IPS DF 6.9 (cell line): ENCODE measurements at places on chromosomes 2 and 18.

DNA sequence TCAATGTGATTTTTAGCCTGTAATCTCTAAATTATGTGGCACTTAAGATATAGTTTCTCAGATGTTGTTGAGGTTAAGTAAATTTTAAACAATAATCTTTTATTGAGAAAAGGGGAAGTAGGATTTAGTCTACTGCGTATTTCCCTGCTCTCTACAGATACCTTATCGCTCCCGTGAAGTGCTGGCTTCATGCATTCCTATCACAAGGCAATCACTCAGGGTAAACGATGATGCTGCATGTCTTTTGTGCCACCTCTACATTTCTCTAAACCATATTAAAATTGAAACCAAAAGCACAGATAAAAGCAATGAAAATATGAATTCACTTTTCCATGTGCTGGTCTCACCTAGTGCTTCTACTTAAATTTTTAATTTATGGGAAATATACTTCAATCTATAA is 14.4 kb upstream of the RPE start:
- no peak for DNase-seq

GRCh38 chr2:58798676-58799208 is 557.6 kb upstream of the FANCL start:
- no peak for DNase-seq

- DNase-seq = no peak
These were observed 12.9 kb upstream of the POU3F3 start for GRCh38 chr2:104840893-104841585.

GRCh38 chr2:207819839-207820784 is 50.4 kb upstream of the FZD5 start:
- DNase-seq = no peak

DNA sequence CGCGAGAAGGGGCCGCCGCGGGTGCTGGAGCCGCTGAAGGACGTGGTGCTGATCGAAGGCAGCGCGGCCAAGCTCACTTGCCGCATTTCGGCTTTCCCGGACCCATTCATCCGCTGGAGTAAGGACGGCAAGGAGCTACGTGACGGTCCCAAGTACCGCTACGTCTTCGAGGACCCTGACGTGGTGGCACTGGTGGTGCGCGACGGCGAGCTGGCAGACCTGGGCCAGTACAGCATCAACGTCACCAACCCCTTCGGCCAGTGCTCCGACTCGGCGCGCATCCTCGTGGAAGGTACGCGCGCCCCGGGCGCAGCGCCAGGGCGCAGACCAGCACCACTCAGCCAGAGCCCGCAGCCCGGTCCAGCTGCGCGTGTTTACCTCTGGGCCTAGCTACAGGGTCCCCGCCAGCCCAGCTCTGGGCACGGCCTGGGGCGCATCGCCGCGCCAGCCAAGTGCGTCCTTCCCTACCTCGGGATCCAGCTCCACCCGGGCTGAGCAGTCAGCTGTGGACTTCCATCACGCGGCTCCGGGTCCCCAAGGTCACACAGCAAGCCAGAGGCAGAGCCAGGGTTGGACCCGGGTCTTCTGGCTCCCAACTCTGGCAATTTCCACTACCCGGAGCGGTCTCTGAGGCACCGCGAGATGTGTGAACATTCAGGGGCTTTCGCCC is 1.7 kb upstream of the GMPPA start:
- no peak for DNase-seq

DNA sequence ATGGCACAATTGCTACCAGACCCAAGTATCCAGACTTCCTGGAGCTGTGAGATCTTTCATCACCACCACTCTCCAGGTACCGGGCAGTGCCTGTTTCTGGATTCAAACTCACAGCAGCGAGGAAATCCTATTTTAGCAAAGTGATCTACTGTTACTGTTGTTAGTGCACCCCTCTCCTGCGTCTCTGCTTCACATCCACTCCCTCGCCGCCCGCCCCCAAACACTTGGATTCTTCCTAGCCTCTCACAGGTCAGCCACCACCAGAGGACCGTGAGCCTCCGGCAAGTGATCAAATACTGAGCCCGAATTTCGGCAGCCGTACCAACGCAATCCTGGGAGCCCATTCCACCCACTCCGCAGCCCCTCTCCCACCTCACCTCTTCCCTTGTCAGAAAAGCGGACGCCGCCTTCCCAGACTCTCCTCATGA is 519 bp downstream of the METTL4 start:
- DNase-seq = no peak

DNA sequence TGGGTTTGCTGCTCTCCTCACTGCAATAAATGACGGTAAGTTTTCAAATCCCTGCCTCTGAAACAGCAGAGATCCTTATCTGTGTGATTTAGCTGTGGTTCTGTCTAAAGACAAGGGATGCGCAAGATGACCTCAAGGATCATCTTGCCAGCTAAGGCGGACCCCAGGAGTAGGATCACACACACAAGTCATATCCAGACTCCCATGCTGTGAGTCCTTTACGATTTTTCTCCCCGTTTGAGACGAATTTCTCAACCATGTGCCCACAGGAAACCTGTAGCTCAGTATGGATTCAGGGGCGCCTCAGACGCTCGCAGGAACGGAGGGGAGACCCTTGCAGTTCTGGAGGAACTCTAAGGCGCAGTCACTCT is 11.1 kb upstream of the DCTN1 start:
- DNase-seq = no peak

- DNase-seq = no peak
These were observed 85.5 kb upstream of the PGAP1 start for GRCh38 chr2:197011801-197012641.

DNA sequence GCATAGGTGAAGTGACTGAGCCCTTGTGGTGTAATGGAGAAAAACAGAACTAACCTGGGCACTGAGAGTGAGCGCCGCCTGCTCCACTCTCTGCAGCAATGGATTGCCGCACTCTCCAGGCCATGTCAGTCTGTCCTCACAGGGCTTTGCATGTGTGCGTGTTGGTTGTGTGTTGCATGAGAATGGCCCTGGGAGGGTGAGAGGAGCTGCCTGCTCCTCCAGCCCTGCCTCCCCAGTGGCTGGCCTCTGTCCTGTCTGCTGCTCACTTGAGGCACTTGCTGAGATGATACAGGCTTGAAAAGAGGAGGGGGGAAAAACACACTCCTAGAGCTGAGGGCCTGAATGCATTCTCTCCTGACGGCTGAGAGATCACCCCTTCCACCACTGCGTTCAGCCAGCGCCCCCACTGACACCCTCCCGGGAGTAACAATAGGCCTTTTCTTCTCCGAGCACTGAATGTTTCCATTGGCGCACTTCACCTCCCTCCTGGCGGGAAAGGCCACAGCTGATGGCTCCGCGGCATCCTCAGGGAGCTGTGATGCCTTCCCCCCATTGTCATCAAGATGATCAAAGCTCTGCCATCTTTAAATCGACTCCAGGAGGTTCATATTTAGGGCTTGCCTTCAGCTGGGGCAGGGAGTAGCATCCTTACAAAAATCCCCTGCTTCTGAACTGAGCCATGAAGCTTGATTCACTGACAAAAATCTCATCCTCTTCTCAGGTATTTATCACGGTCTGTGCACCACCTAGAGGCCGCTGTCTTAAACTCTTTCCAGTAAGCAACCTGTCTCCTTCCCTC is 49.9 kb upstream of the DAPL1 start:
- DNase-seq = peak; percentile 57

DNA sequence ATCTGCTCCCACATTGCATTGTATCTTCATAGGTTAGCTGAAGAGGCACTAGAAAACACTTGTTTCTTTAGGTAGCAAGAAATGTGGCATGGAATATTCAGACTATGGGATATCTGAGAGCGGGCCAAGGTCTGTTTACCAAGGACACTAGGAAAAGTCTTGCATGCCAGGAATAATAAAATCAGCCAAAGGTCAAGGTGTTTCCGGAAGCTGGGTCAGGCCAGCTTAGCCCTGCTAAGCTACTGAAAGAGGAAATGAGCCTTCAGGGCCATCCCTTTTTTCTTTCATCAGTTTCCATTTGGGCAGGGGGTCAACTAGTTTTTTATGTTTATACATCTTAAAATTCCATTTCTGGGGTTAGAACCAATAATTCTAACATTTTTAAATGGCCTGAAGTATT is 101.1 kb downstream of the DPP4 start:
- no peak for DNase-seq

GRCh38 chr18:38475686-38476085 is 910.1 kb upstream of the CELF4 start:
- DNase-seq = no peak

- no peak for DNase-seq
These were observed 42.5 kb downstream of the INHBB start for GRCh38 chr2:120388222-120389035.

DNA sequence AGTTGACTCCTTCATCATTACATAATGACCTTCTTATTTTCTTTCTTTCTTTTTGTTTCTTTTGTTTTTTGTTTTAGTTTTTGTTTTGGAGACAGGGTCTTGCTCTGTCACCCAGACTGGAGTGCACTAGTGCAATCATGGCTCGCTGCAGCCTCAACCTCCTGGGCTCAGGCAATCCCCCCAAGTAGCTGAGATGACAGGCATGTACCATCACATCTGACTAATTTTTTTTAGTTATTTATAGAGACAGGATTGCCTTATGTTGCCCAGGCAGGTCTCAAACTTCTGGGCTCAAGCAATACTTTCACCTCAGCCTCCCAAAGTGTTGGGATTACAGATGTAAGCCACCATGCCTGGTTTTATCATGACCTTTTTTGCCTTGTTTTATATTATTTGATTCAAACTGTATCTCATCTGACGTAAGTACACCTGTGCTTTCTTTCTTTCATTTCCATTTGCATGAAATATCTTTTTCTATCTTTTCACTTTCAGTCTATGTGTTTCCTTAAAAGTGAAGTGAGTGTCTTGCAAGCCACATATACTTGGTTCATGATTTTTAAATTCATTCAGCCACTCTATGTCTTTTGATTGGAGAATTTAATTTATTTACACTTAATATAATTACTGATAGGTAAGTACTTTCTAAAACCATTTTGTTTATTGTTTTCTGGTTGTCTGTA is 39.1 kb downstream of the SP100 start:
- DNase-seq = no peak

DNA sequence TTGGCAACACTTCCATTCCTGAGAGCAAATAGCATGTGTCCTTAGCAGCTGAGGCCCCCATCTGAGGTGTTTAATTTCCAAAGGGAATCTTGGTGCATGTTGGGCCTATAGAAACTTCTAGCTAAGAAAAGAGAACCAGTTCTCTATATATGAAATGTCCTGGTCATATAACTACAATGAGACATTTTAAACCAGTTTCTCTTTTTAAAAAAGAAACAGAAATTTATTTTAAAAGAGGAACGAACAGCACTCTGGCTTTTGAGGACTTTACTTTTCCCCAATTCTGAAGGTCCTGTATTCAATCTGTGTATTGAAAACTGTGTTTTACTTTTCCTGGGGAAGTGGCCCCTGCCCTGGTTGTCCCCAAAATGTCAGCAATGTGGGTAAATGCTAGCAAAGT is 309.5 kb upstream of the STON1 start:
- no peak for DNase-seq

DNA sequence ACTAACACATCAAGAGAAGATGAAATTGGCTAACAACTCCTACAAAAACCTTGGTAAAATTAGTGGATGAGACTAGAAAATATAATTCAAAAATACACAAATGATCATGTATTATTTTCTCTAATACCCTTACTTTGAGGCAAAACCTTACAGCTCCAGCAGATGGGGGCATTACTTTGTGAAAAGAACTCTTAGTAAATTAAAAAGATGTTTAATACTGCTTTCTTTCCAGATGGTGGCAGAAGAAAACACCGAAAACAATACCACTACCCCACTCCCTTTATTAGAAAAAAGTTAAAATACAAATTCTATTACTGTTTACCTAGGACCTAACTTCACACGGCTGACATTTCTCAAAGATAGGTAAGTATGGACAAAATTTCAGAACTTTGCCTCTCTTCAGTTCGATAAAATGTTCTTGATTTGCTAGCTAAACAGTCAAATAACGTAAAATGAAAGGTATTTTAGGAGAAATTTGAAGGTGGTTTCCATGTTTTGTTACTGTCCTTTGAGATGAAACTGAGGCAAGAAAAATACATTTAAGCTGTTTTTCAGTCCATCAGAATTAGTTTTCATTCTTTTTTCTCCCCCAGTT is 30.6 kb downstream of the ORC4 start:
- no peak for DNase-seq

- DNase-seq = no peak
These were observed 610.4 kb upstream of the NETO1 start for GRCh38 chr18:73478191-73478590.

- DNase-seq = no peak
These were observed 143.0 kb downstream of the AQP4 start for GRCh38 chr18:26722565-26722931.

DNA sequence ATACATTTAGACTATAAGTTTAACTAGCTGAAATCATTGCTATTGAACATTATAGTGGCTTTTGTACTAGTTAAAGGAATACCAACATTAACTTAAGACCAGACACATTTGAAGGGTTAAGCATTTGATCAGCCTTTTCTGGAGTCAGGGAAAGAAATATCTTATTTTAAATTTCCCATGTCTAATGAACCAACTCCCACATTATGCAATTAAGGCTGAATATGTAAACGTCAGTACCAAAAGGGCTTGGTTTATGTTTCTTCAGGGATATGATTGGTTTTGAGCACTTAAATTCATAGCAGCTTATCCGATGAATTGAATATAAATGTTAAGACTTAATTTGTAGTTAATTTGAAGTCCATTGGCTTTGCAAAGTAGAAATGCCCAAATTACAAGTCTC is 344.5 kb downstream of the KIAA1328 start:
- DNase-seq = no peak

DNA sequence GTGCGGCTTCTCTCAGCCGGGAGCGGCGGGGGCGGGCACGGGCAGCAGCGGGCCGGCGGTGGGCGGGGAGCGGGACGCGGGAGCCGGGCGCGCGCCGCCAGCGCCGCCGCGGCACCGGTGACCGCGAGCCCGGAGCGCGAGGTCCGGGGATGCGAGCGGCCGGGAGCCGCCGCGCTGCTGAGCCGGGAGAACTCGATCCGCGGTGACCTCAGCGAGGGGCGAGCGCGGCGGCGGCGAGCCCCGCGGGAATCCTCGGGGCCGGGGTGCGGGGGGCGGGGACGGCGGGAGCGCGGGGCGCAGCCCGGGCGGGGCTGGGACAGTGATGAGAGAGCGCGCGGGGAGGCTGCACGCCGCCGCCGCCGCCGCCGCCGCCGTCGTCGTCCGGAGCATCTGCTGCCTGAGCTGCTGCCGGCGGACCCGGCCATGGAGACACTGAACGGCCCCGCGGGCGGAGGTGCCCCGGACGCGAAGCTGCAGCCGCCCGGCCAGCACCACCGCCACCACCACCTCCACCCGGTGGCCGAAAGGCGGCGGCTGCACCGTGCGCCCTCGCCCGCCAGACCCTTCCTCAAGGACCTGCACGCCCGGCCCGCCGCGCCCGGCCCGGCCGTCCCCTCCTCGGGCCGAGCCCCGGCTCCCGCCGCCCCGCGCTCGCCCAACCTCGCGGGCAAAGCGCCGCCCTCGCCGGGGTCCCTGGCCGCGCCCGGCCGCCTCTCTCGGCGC is at the start of gene MTCL1:
MTCL1 (plus strand) TSS at position 319 of the 723 bp plus-strand sequence; CDS start at position 424, 105 bp downstream.
- DNase-seq = no peak

GRCh38 chr2:189610700-189611099 is 30.1 kb upstream of the SLC40A1 start:
- DNase-seq = no peak

DNA sequence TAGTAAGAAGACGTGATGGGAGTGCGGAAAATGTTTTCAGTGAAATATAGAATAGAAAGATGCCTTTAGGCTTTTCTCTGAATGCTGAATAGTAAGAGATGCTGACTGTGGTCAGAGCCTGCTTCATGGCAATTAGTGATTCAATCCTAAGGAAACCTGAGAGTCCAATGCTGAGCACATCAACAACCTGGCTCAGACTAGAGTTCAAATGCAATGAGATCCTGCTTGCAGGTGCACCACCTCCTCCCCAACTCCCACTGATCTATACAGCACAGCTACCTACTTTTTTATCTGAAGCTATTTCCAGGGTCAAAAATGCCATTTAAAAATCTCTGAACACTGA is 65.4 kb downstream of the AAK1 start:
- DNase-seq = no peak
